ENCODE measurements at places on chromosomes 4 and X. TPM values are rescaled to one million over a fixed set of nuclear protein-coding genes. Genes with fewer than 3 reads are reported as not detected.

DNA sequence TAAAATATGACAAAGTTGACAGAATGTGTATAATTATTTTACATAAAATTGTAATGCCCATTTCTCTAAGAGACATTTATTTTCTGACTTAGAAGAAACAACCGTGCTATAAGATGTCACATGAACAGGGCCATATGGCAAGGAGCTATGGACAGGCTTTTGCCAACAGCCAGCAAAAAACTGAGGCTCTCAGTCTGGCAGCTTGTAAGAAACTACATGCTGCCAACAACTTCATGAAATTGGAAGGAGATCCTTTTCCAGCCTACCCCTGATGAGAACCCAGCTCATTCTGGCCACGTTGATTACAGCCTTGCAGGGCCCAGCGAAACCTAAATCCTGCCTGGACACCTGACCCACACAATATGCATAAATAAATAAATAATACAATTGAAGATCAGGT, 250.3 kb upstream of the ARSJ start:
- DNase-seq = no peak

- no peak for DNase-seq
These were observed 3.4 kb downstream of the PNMA6F start for GRCh38 chrX:153317996-153318722.

DNA sequence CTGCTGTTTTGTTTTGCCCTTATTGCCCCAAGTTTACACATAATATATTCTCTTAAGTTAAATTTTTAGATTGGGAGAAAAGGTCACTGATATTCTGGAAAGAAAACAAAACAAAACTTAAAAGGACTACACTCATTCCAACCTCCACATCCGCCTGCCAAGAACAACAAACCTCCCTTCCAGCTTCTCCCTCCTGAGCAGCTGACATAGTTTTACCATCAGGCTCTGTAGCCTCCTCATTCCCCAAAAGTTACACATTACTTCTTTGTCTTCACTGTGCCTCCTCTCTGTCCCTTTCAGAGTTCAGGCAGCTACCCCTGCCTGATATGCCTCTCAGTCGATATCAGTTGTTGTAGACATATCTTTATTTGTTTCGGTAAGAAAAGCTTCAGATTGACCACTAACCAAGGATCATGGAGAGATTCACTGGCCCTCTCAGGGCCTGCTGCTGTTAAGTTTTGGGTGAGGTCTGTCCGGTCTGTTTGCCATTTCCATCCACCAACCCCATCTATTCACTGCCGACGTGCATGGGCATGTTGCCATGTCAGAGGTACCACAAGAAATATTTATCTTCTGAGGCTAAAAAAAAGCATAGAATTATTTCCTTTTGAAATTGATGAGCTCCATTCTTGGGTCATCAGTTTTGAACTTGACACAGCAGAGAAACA, 164.1 kb downstream of the GASK1B start:
- peak; percentile 60 for DNase-seq

DNA sequence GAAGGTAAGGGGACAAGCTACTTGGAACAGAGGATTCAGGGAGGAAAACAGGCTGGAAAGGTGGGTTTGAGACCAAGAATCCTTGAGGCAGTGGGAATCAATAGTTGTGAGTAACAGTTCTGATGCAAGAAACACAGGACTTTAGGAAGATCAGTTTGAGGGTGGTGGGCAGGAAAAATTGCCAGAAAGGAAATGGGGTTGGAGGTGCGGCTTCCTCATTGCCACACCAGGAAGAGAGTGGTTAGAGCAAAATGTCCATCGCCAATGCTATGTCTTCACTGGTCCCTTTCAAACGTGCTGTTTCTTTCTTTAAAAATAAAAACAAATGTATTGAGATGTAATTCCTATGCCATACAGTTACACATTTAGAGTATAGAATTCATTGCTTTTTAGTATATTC, 57.1 kb upstream of the NOCT start:
- DNase-seq = no peak

DNA sequence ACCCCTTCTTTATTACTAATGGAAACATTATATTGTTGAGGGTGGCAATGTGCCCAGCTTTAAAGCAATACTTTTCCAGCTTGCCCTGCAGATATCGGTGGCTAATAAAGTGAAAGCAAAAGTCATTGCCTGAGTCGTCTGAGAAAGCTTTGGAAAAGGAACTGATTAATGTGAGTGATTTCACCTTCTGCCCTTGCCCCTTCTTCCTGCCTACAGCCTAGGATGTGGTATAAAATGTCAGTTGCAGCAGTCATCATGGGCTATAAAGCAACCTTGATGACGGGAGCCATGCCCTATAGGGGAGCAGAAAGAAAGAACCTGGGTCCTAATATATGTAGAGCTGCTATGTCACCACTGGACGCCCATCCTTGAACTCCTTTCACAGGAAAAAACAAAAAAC, 132.4 kb upstream of the USP9X start:
- DNase-seq = no peak

GRCh38 chrX:643241-643595, 12.6 kb downstream of the SHOX start:
- DNase-seq = no peak

DNA sequence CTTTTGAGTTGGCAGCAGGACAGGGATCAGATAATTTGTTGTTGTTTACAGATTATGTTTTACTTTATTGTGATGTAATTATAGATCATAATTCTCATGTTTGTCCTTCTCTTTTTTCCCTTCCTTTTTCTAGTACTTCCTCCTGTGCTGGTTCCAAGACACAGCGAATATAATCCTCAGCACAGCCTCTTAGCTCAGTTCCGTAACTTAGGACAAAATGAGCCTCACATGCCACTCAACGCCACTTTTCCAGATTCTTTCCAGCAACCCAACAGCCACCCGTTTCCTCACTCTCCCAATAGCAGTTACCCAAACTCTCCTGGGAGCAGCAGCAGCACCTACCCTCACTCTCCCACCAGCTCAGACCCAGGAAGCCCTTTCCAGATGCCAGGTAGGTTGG, 58.0 kb downstream of the SMAD1 start:
- DNase-seq = no peak

DNA sequence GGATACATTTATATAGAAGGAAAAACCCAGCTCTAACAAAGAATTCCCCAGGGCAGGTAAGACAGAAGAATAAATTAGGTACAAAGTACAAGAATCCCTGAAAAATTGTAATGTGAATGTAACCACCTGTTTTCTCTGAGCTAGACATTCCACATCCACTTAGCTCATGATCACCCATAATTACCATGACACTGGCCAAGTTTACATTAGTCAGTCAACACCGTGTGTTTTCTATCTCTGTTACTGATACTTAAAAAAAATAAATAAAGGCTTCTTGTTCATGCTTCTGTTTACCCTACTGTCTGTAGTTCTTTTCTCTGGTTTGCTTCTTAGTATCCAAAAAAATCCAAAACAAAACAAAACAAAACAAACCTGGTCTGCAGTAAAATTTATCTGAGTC, 66.0 kb downstream of the CBLL2 start:
- DNase-seq = no peak

- no peak for DNase-seq
These were observed 27.7 kb downstream of the UTP14A start for GRCh38 chrX:129933700-129934099.

DNA sequence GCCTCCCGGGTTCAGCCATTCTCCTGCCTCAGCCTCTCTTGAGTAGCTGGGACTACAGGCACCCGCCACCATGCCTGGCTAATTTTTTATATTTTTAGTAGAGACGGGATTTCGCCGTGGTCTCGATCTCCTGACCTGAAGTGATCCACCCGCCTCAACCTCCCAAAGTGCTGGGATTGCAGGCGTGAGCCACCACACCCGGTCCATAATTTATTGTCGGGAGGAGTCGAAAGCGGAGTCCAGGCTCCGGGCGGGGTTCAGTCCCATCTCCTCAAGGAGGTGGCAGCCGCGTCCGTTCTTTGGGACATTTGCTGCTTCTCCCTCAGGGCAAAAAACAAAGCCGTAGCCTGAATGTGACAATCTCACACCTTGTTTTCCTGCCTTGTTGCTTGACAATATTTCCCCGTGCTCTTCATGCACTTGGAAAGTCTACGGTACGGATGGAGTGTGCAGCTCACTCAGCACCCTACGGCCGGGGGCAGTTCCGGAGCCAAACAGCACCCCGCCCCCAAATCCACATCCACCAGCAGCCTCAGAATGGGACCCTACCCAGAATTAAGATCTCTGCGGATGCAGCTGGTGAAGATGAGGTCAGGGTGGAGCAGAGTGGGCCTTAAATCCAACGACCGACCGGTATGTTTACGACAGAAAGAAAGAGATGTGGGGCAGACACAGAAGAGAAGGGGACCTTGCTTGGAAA, 9.6 kb downstream of the GTPBP6 start:
- DNase-seq = peak; percentile 4

GRCh38 chrX:110965409-110966090, 130.4 kb upstream of the PAK3 start:
- DNase-seq = no peak

DNA sequence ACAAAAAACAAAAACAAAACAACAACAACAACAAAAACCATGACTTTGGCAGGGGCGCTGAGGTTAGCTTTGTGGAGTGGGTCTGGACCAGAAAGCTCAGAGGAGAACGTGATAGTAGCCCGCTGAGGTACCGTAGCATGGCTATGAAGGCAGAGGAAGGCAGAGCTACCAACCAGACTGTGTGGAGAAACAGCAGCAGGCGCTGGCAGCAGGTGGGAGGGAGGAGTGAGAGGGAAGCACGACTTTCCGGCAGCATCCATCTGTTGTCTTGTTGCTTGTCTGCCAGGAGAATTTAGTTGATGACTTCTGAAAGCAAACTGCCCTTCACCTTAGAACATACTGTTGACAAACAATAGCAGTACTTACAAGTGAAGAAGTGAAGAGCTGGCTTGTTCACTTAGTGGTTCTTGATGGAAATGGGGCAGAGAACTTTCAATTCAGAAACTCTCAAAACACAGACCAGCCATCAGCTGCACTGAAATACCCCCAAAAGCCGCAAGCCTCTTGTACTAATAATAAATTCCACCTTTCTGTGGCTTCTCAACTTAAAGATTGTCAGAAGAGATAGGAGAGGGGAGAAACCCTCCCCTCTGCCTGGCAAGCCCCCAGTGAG, 447.2 kb downstream of the SLITRK2 start:
- no peak for DNase-seq

DNA sequence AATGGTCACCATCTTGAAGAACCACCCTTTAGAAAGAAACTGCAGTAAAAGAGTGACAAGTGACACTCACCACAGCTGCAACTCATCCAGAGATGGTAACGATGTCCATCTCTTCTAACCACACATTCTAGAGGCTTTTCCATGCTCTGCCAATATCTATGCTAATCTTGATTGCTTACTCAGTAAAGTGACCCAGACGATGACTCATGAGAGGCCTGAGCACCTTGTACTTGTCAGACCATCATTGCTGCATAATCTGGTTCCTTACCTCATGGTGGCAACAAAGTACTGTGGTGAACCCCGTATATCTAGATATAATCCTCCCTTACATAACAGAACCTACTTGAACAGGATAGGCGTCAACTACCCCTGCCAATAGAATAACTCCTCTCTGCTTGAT, 75.6 kb downstream of the CCNG2 start:
- DNase-seq = no peak

GRCh38 chr4:95265814-95266740, 282.7 kb downstream of the UNC5C start:
- DNase-seq = no peak

DNA sequence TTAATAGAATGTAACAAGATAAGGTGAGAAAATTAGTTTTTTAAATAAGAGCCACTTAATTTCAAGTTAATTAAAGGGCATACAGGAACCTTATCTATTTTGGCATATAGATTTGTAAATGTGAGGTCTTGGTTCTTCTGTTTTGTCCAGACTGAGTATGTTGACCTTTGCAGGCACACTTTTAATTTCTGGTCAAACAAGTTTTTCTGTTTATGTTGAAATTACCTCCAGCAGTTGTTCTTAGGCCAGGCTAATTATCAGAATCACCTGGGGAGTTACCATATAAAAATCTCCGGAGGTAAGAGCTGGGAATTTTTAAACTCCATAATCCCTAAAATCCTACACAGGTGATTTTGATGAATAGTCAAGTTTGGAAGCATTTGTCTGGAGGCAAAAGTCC, 227.4 kb upstream of the ANKRD50 start:
- DNase-seq = no peak

DNA sequence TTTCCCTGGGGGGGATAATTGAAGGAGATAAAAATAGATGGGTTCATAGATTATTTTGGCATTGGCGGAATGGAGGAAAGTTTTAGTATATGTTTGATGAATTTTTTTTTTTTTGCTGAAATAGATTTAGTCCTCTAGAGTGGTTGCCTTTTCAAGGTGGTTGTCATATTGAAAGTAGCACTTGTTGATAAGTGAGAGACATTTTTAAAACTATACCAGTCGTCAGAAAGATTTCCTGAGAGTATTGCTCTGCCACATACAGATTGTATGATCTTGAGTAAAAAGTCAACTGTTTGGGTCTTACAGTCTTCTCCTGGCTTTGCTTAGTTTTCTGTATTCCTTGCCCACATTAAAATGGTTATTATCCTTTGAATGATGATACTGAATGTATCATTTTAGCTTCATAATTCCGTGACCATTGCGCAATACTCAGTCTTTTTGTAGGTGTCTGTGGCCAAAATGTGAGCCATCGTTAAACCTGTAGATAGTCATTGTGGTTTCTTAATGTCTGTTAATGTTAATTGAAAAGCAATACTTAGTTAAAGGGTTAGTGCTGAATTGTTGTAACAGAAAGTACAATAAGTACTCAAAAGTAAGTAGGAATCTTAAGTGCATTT, 7.1 kb downstream of the SMARCAD1 start:
- DNase-seq = no peak

- DNase-seq = peak; percentile 35
These were observed 342 bp downstream of the EOLA2 start for GRCh38 chrX:149937871-149938426.

GRCh38 chr4:102438396-102439235, 62.5 kb upstream of the NFKB1 start:
- no peak for DNase-seq

DNA sequence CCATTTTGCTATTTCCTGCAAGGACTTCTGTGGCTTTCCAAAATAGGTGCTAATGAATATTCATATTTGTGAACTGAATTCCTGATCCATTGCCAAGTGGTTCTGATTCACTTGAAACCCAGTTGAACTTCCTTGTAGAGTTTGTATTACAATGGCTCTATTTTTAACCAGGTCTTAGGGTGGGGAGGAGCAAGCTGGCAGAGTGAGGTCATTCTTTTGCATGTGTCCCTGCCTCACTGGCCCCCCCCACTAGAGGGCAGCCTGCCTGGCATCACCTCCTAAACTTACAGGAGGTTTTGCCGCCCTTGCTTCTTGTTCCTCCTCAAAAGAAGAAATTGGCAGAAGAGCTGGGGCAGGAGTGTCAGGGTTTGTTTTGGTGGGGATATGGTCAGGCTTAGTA, 10.5 kb downstream of the PTTG2 start:
- peak; percentile 78 for DNase-seq

GRCh38 chrX:132184871-132185270, 34.4 kb downstream of the RAP2C start:
- no peak for DNase-seq

Gene GC
- total RNA-seq = not detected

Gene DMRTC1
- not detected for total RNA-seq

Gene GABRG1
- not detected for total RNA-seq

Gene DCAF12L1
- not detected for total RNA-seq

Gene RTL3
- total RNA-seq = 0.15 TPM

Gene NAP1L3
- 6.6 TPM for total RNA-seq

Gene S100P
- 0.38 TPM for total RNA-seq

Gene HEPH
- total RNA-seq = 35.0 TPM

Gene TRMT44
- 8.8 TPM for total RNA-seq

Gene GSX2
- not detected for total RNA-seq

Gene DCX
- not detected for total RNA-seq

Gene UGT2B10
- total RNA-seq = not detected

Gene SLITRK4
- 0.85 TPM for total RNA-seq

Gene BEND2
- not detected for total RNA-seq

Gene RENBP
- total RNA-seq = 14.8 TPM

Gene PABPC4L
- 1.5 TPM for total RNA-seq

Gene GATA1
- not detected for total RNA-seq

Gene CNGA1
- total RNA-seq = 0.92 TPM

Data from left cardiac atrium (tissue), 4 donors.